Osteoblast (primary cell): ENCODE measurements at places on chromosomes 7 and 10. TPM values are rescaled to one million over a fixed set of nuclear protein-coding genes. Genes with fewer than 3 reads are reported as not detected.

The GBX1 gene
- not detected in 2 replicates for total RNA-seq

GRCh38 chr10:31752170-31752569 lies 176.5 kb downstream of the ARHGAP12 start:
- H3K4me3 ChIP-seq, result no peak overlapping the region
- H3K4me1 ChIP-seq, result peaks cover 15% of the 10 kb centered on the region
- DNase-seq, result no peak
- H3K27ac ChIP-seq, result no peak overlapping the region

- H3K4me3 ChIP-seq, result no peak overlapping the region
- no peaks in the 10 kb centered on the region for H3K36me3 ChIP-seq
- peaks cover 4% of the 10 kb centered on the region for H3K4me1 ChIP-seq
- H3K27ac ChIP-seq, result no peak overlapping the region
Measured at GRCh38 chr7:106142136-106142535, 30.0 kb upstream of the SYPL1 start.

- H3K4me1 ChIP-seq, result peaks cover 7% of the 10 kb centered on the region
- peaks cover 17% of the 10 kb centered on the region for H3K27me3 ChIP-seq
- no peak overlapping the region for H3K27ac ChIP-seq
- no peak for DNase-seq
- H3K36me3 ChIP-seq, result no peaks in the 10 kb centered on the region
Measured at GRCh38 chr7:142773230-142773629, 2.5 kb downstream of the PRSS2 start.

The ZNF273 gene
- total RNA-seq, result 5.1 and 7.1 TPM in 2 replicates

- H3K27ac ChIP-seq, result no peak overlapping the region
- no peaks in the 10 kb centered on the region for H3K4me1 ChIP-seq
- peak; percentile 80 for DNase-seq
- H3K4me3 ChIP-seq, result no peak overlapping the region
- no peaks in the 10 kb centered on the region for H3K36me3 ChIP-seq
Measured at GRCh38 chr10:8060010-8060703, 5.7 kb downstream of the GATA3 start.

The PRKG1 gene
- total RNA-seq, result 19.5 and 32.1 TPM in 2 replicates

GRCh38 chr7:41842956-41843355 lies 140.1 kb upstream of the INHBA start:
- no peak overlapping the region for H3K4me3 ChIP-seq
- H3K36me3 ChIP-seq, result no peaks in the 10 kb centered on the region
- no peaks in the 10 kb centered on the region for H3K4me1 ChIP-seq
- H3K27ac ChIP-seq, result no peak overlapping the region

The ATG9B gene
- not detected in 2 replicates for total RNA-seq

DNA sequence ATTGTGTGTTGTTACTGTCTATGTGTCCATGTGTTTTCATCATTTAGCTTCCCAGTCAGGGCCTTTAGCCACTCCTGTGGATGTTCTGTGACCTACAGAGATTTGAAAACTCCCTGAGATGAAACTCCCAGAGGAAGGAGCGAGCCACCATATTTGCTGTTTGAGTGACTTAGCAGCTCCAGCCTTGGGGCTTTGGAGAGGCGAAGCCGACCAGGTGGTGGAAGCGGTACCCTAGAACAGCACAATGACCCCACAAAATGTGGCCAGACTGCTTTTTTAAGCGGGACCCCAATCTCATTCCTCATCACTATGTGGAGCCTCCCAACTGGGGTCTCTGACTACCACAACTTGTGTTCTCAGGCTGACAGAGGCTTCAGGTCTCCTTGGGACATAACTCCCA lies 323.9 kb upstream of the KCND2 start:
- no peak for DNase-seq
- no peak overlapping the region for H3K27ac ChIP-seq
- no peaks in the 10 kb centered on the region for H3K4me1 ChIP-seq
- H3K27me3 ChIP-seq, result no peaks in the 10 kb centered on the region
- no peak overlapping the region for H3K4me3 ChIP-seq

DNA sequence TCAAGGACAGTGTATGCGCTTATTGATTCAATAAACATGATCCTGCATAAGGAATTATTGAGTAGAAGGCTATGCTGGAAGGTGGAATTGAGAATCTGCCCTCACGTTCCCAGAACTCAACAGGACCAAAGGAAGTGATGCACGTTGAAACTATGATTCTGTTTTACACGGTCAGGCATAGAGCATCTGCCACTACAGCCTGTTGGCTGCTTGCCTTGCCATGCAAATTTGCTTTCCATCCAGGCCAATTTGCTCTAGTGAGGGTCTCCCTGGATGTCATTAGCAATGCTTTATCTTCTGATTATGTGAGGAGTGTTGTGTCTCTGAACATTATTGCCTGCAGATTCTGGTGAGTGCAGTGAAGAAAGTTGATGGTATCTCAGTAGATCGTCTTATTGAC lies 132.9 kb downstream of the ADRA2A start:
- no peak overlapping the region for H3K27ac ChIP-seq
- no peaks in the 10 kb centered on the region for H3K36me3 ChIP-seq
- H3K27me3 ChIP-seq, result no peaks in the 10 kb centered on the region
- H3K4me1 ChIP-seq, result peaks cover 9% of the 10 kb centered on the region
- DNase-seq, result no peak

GRCh38 chr7:93011351-93012294 lies 106.2 kb downstream of the SAMD9 start:
- no peak overlapping the region for H3K4me3 ChIP-seq
- peaks cover 29% of the 10 kb centered on the region for H3K4me1 ChIP-seq
- H3K27me3 ChIP-seq, result no peaks in the 10 kb centered on the region
- peak; percentile 35 for DNase-seq
- no peaks in the 10 kb centered on the region for H3K36me3 ChIP-seq
- peak overlapping the region; percentile 84 for H3K27ac ChIP-seq

GRCh38 chr7:108202743-108203142 lies 72.6 kb upstream of the LAMB4 start:
- DNase-seq, result no peak
- no peak overlapping the region for H3K4me3 ChIP-seq
- no peaks in the 10 kb centered on the region for H3K4me1 ChIP-seq

GRCh38 chr7:105205592-105206237 lies 183.0 kb downstream of the SRPK2 start:
- peak; percentile 10 for DNase-seq
- H3K27ac ChIP-seq, result peak overlapping the region; percentile 7
- H3K4me3 ChIP-seq, result no peak overlapping the region
- H3K4me1 ChIP-seq, result peaks cover 3% of the 10 kb centered on the region
- H3K27me3 ChIP-seq, result no peaks in the 10 kb centered on the region

GRCh38 chr7:37435156-37435855 lies 13.4 kb downstream of the ELMO1 start:
- H3K27me3 ChIP-seq, result no peaks in the 10 kb centered on the region
- H3K4me3 ChIP-seq, result no peak overlapping the region
- DNase-seq, result no peak
- no peaks in the 10 kb centered on the region for H3K4me1 ChIP-seq

GRCh38 chr10:13103554-13103953 lies 3.6 kb downstream of the OPTN start:
- H3K27ac ChIP-seq, result no peak overlapping the region
- no peak overlapping the region for H3K4me3 ChIP-seq
- peaks cover 13% of the 10 kb centered on the region for H3K36me3 ChIP-seq
- H3K4me1 ChIP-seq, result peaks cover 22% of the 10 kb centered on the region
- H3K27me3 ChIP-seq, result no peaks in the 10 kb centered on the region

The RTKN2 gene
- total RNA-seq, result 7.7 and 8.0 TPM in 2 replicates

GRCh38 chr10:69744971-69745370 lies 56.7 kb upstream of the COL13A1 start:
- H3K4me3 ChIP-seq, result no peak overlapping the region
- no peaks in the 10 kb centered on the region for H3K36me3 ChIP-seq
- peaks cover 6% of the 10 kb centered on the region for H3K4me1 ChIP-seq
- peaks cover 6% of the 10 kb centered on the region for H3K27me3 ChIP-seq

The STYXL1 gene
- 23.9 and 27.7 TPM in 2 replicates for total RNA-seq

DNA sequence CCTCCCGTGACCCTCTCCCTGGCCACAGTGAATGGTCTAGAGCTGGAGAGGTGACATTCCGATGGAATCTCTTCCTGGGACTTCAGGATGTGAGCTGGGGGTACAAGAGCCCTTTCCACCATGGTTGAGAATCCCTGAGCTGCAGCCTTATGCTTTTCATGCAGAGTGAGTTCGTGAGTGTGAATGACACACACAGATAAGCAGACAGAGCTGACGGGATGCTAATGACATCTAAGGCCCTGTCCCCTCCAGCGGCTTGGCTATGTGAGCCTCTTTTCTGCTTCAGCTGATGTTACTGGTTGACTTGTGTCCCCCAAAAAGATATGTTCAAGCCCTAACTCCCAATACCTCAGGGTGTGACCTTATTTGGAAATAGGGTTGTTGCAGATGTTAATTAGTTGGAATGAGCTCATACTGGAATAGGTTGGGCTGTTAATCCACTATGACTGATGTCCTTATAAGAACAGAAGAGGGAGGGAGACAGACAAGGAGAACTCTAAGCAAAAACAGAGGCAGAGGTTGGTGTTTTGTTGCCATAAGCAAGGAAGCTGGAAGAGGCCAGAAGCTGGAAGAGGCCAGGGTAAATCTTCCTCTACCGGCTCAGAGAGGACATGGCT lies 111.1 kb upstream of the AFAP1L2 start:
- H3K4me1 ChIP-seq, result peaks cover 7% of the 10 kb centered on the region
- H3K27me3 ChIP-seq, result no peaks in the 10 kb centered on the region
- H3K27ac ChIP-seq, result no peak overlapping the region
- no peak overlapping the region for H3K4me3 ChIP-seq

DNA sequence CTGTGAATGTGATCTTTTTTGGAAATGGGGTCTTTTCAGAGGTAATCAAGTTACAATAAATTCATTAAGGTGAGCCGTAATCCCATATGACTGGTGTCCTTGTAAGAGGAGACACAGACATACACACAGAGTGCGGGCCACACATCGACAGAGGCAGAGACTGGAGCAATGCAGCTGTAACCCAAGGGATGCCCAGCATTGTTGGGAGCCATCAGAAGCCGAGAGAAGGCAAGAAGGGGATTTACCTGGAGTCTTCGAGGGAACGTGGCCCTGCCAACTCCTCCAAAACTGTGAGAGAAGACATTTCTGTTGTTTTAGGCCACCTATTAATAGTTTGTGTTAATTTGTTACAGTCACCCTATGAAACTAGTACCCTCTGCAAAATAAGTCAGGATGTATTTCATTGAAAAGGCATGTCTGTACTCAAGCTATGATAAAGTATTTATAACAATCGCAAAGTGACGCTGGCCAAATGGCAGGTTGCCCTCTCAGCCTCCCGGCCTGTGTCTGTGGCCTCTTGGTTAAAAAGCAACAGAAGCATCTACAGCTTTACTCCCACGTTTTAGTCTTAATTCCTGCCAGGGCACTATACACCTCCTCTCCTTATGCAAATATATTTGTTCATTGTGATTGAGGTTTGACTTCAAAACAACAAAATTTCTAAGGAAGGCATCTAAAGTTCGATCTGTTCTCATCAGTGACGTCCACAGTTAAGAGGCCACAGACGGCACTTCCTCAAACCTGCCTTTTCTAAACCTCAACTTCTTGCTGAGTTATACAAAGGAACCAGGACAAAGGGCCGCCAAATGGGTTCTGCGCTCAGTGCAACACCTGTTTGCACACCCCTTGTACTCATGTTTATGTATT lies 46.8 kb downstream of the HIPK2 start:
- peak overlapping the region; percentile 99 for H3K27ac ChIP-seq
- H3K36me3 ChIP-seq, result peaks cover under 1% of the 10 kb centered on the region
- no peak for DNase-seq
- no peaks in the 10 kb centered on the region for H3K27me3 ChIP-seq
- H3K4me1 ChIP-seq, result peaks cover 66% of the 10 kb centered on the region
- H3K4me3 ChIP-seq, result peak overlapping the region; percentile 47

DNA sequence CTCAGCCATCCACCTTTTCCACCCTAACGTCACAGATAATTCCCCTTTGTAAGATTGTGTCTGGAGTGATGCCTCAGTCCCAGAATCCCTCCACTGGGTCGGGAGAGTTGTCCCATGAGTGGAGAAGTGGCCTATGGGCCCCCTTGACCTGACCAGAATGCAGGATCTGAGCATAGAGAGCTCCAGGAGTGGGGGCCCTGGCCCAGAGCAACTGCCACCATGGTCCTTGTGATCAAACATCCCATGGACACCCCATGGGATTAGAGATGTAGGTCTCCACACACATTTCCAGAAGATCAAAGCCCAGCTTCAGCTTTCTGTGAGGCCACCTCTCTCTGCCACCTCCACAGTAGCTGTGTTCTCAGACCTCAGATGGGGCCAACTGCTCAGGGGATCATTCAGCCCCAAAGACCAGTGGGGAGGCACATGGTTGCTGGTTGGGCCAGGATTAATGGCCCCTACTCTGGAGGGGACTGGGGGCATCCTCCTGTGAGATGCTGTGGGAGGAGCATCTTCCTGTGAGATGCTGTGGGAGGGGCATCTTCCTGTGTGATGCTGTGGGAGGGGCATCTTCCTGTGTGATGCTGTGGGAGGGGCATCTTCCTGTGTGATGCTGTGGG lies 28.5 kb upstream of the DPYSL4 start:
- no peak overlapping the region for H3K4me3 ChIP-seq
- H3K4me1 ChIP-seq, result no peaks in the 10 kb centered on the region
- peaks cover 2% of the 10 kb centered on the region for H3K27me3 ChIP-seq
- no peak overlapping the region for H3K27ac ChIP-seq
- no peak for DNase-seq

GRCh38 chr10:106267591-106267990 lies 896.9 kb downstream of the SORCS1 start:
- no peaks in the 10 kb centered on the region for H3K4me1 ChIP-seq
- no peak overlapping the region for H3K27ac ChIP-seq
- no peak overlapping the region for H3K4me3 ChIP-seq
- DNase-seq, result no peak

- no peak overlapping the region for H3K4me3 ChIP-seq
- DNase-seq, result no peak
- H3K36me3 ChIP-seq, result no peaks in the 10 kb centered on the region
- H3K27me3 ChIP-seq, result peaks cover 7% of the 10 kb centered on the region
- peaks cover 7% of the 10 kb centered on the region for H3K4me1 ChIP-seq
Measured at GRCh38 chr7:98826387-98826786, 43.4 kb downstream of the TMEM130 start.

The TMEM229A gene
- not detected in 2 replicates for total RNA-seq

DNA sequence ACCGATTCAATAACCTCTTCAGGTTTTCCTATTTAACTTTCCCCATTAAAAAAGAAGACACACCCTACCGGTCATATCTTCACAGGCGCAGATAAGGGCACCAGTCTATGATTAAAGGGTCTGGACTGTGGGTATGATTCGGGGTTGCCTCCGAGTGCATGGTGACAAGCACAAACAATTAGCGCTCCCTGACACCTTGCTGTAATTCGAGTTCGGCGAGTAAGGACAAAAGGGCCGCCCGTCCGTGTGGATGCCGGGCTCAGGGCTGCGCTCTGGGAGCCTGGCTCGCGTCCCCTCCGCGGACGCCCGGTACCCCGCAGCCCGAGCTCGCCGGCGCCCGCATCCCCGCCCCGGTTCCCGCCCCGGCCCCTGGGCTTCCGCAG lies 111.9 kb upstream of the RHEB start:
- H3K27me3 ChIP-seq, result no peaks in the 10 kb centered on the region
- peak; percentile 71 for DNase-seq
- H3K4me3 ChIP-seq, result peak overlapping the region; percentile 79
- H3K36me3 ChIP-seq, result peaks cover 2% of the 10 kb centered on the region

The TMUB1 gene
- total RNA-seq, result 17.4 and 18.1 TPM in 2 replicates

GRCh38 chr7:63925262-63925625 lies 73.4 kb upstream of the ZNF722 start:
- DNase-seq, result no peak
- H3K4me1 ChIP-seq, result no peaks in the 10 kb centered on the region
- H3K36me3 ChIP-seq, result no peaks in the 10 kb centered on the region
- H3K4me3 ChIP-seq, result no peak overlapping the region

The AUTS2 gene
- total RNA-seq, result 15.2 and 17.4 TPM in 2 replicates

- H3K27me3 ChIP-seq, result no peaks in the 10 kb centered on the region
- DNase-seq, result no peak
- H3K4me1 ChIP-seq, result peaks cover 14% of the 10 kb centered on the region
- no peak overlapping the region for H3K27ac ChIP-seq
Measured at GRCh38 chr10:121975295-121976086, 474 bp upstream of the NSMCE4A start.
